ENCODE measurements at places on chromosomes 11 and 22.

GRCh38 chr22:28600546-28601143 is 79.0 kb downstream of the TTC28 start:
- DNase-seq: no peak

- DNase-seq: no peak
Observed at GRCh38 chr22:31692186-31692886, 30.3 kb upstream of the PISD start.

GRCh38 chr11:65954771-65955170 is 6.8 kb upstream of the SART1 start:
- no peak for DNase-seq

DNA sequence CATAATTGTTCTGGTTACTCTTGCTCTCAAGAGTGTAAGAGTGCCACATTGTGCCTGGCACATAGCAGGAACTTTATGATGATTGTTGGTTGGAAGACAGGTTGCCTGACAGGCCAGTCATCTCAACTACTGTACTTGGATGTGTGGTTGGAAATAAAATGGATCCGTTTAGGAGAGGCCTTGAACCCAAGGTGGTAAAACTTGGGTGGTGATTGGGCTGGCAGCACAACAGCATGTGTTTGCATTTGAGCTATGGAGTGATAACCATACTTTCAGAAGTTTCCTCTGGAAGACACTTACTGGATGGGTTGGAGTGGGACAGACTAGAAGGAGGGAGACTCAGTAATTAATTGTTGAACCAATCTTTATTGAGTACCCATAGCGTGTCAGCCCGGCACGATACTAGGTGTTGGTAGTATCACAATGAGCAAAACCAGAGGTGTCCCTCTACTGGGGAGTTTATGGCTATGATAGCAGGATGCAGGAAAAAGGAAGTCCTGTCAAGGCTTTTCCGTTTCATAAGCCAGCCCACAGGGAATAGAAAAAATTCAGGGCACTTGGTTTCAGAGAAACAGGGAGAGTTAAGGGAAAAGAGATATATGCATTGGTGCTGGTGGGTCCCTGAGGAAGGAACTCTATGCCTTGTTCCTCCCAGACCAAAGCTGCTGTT is 3.1 kb upstream of the TMEM109 start:
- DNase-seq: no peak

GRCh38 chr11:69277074-69277809 is 16.7 kb upstream of the MYEOV start:
- no peak for DNase-seq

- no peak for DNase-seq
Observed at GRCh38 chr11:1532014-1532586, 40.0 kb downstream of the DUSP8 start.

DNA sequence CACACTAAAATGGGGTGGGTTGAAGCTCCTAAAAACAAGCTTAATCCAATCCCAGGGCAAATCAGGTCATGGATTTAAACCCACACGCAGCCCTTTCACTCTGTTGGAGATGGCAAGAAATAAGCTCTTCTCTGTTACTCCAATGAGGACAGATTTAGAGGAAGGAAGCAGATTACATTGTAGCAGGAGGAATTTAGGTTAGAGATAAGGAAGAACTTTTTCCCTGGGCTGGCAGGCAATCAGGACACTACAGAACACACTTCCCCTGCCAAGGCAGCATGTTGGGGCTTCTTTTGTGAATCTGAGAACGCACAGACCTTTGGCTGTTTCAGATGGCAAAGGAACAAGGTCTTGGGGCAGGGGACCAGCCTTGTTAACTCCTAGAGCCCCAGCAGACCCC is 46.2 kb downstream of the C11orf58 start:
- no peak for DNase-seq

- no peak for DNase-seq
Observed at GRCh38 chr22:36561291-36561811, 32.4 kb upstream of the EIF3D start.

GRCh38 chr11:128867277-128867676 is at the start of gene KCNJ1:
Gene KCNJ1, minus strand, starts transcription at chr11:128867296. Its CDS starts 27,053 bp downstream, at chr11:128840243.
- no peak for DNase-seq

DNA sequence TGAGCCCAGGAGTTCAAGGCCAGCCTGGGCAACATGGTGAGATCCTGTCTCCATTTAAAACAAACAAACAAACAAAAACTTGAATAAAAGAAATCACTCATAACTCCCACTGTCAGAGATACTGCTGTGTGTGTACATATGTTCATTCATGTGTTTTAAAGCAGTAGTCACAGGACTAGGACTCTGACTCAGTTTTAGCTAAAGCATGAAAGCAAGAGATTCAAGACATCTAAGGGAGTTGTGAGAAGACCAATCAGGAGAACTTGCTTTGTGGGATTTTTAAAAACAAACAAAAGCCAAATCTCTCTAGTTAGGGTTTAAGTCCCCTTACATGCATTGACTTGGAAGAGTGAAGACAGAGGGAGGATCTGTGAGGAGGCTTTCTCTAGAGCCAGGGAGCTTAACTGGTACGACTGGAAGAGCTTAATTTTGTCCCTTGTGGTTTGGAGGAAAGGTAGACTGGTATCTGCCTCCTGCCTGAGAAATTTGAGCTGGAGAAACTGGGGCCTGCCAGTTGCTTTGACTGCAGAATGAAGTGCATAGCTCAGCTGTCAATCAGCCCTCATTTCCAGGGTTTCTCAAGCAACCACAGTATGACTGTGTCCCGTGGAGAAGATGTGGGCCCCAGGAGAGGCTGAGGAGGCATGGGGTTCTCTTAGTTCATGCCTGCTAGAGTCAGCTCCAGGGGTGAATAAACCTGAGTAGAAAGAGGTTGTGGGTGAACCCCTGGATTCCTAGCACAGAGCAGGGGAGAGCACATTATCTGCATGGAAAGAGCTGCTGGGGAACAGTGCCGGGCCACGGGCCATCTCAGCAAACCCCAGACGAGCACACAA is 30.6 kb downstream of the EXPH5 start:
- no peak for DNase-seq

- no peak for DNase-seq
Observed at GRCh38 chr11:131474947-131475346, 104.5 kb downstream of the NTM start.

GRCh38 chr11:72743321-72744221 is 8.6 kb downstream of the ARAP1 start:
- peak; percentile 76 for DNase-seq

GRCh38 chr11:16512198-16512898 is 156.0 kb upstream of the SOX6 start:
- DNase-seq: no peak

DNA sequence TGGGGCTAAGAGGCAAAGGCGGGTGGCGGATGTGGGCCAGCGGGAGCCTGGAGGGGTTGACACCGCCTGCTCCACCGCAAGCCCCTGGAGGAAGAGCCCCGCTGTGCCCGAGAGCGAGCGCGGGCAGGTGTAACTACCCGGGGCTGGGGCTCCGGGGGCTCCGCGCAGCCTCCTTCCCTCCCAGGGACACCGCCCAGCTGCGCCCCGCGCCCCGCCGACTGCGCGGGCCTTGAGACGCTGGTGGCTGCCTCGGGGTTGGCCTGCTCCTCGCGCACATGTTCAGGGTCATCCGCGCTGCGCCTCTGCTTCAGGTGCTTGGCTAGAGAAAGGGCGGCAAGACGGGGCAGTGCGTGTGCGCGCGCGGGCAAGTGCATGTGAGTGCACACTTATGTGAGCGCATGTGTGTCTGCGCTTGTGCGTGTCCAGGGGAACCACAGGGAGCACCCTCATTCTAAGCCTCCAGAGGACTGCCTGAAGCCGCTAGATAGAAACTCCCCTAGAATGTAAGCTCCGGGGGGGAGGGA is 197.5 kb upstream of the TMEM45B start:
- no peak for DNase-seq
